ENCODE measurements at places on chromosomes 6 and 20.

- DNase-seq: no peak
Observed at GRCh38 chr20:37968841-37969401, 64.3 kb downstream of the TTI1 start.

DNA sequence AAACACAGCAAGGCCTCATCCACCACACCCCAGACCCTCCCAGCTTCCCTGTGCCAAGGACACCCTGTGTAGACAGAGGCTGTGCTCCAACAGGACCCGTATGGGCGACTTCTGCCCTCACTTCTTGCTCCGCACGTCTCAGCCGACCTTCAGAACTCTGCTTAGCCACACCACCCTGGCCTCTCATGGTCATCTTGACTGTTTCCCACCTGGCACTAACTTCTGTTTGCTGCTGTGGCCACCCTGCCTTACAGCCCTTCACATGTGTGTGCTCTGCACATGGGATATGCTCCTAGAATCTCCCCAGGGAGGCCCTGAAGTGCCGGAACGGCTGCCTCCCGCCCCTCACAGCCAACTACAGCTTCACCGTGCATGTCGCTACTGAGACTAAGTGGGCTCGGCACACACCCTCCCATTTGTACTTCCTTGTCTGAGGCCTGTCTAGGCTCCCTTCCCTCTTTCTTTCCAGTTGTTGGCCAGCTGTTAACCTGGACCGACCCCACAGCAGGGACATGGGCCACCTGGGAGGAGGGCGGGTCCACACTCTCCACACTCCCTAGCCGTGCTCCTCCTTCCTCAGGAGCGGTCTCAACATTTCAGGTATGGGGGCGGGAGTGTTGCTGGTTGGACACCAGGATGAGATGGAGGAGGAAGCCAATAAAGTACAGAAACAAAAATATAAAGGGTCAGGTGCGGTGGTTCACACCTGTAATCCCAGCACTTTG lies 69.6 kb downstream of the PYGB start:
- no peak for DNase-seq

GRCh38 chr6:132021552-132022375 lies 70.6 kb upstream of the CCN2 start:
- no peak for DNase-seq

DNA sequence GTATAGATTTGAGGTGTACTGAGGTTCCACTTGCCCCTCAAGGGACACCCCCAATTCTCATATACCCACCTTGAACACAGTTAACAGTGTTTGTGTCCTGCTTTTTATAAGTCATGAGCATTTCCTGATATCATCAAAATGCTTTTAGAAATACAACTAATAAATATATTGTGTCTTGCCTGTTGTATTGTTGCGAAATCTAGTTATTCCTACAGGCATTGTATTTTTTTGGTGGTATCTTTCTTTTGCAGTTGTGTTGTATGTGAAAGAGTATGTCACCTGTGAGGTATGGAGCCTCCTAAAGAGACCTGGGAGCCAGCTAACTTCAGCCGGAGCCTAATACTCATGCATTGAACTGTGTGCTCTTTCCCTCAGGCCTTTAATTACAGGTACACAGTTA lies 40.7 kb downstream of the CDYL start:
- no peak for DNase-seq

DNA sequence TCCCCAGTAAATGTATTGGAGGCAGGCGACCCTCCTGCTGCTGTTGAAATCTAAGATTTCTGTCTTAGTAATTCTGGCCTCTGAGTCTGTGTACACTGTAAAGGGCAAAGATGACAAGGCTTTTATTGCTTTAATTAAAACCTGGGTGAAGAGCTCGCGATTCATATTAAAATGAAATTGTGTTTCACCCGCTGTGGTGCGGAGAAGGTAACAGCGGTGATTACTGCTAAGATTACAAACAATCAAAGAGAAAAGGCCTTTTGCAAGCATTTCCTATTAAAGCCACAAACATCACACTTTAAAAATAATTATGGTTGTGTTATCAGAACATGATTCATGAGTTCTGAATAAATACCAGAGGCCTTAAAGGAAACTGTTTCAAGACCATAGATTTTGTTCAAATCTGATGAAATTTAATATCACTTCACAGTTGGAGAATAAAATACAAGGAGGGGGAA lies 69.3 kb downstream of the TOX2 start:
- DNase-seq: no peak

- no peak for DNase-seq
Observed at GRCh38 chr20:50837532-50838321, 42.9 kb downstream of the BCAS4 start.

DNA sequence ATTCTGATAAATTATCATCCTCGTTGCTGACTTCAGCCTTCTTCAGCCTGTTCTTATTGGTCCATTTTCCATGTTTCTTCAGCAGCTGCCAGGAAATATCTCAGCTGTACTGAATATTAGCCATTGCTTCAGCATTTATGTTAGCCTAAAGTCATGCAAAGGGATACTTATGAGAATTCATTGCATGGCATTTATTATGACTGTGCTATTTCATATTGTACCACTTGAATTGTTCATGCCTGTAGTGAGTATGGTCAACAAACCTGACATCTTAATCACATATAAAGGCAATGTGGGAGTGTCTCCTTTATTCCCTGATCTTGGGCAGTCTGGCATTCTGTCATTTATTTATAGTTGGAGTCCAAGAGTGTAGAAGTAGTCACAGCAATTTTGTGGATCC lies 193.4 kb upstream of the SLC35B3 start:
- DNase-seq: no peak

- DNase-seq: no peak
Observed at GRCh38 chr6:27836141-27836782, 75.9 kb downstream of the OR2B2 start.

DNA sequence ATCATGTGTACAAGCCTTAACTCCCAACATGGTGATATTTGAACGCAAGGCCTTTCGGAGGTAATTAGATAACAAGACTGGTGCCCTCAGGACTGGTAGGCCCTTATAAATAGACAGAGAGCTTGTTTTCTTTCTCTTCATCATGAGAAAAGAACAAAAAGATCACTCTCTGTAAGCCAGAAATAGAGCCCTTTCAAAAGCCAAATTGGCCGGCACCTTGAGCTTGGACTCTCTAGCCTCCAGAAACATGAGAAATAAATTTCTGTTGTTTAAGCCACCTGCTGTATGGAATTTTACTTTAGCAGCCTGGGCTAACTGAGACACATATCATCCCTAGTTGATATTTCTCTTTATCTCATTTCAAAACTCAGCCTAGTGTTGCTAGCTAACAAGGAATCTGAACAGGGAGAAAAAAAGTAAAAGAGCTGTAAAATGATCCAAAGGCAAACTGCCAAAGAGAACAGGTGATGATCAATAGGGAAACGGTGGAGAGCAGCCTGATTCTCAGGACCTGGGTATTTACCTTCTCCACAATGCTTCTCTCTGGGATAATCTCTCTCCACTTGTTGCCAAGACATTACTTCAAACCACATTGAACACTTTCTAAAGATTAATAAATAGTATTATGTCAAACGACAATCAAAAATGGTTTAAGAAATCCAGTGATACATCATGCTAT lies 6.1 kb downstream of the COL21A1 start:
- no peak for DNase-seq

- DNase-seq: no peak
Observed at GRCh38 chr6:137647762-137648447, 153.7 kb upstream of the OLIG3 start.

All from LNCaP clone FGC (cell line).